Activated naive CD8-positive, alpha-beta T cell treated with anti-CD3 and anti-CD28 coated beads for 36 hours (primary cell): ENCODE measurements at places on chromosomes 6 and 20.

DNA sequence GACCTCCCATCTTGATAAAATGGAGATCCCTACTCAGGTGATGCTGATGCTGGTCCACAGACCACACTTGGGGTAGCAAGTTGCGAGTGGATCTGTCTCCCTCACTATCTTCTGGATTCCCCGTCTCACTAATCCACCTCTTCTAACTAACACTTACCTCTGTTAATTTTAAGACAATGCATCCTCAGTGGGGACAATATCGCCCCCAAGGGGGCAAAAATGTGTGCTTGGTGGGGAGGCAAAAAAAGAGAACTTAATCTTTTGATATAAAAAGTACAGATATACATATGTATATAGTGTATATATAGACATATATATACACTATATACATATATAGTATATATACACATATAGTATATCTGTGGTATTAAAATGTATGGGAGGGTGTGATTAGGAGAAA, 4.3 kb downstream of the LRFN2 start:
- DNase-seq = no peak

- no peak for DNase-seq
These were observed 4.0 kb downstream of the DYNLT1 start for GRCh38 chr6:158640519-158640918.

- DNase-seq = no peak
These were observed 59.1 kb upstream of the TMEM244 start for GRCh38 chr6:129920103-129920798.

DNA sequence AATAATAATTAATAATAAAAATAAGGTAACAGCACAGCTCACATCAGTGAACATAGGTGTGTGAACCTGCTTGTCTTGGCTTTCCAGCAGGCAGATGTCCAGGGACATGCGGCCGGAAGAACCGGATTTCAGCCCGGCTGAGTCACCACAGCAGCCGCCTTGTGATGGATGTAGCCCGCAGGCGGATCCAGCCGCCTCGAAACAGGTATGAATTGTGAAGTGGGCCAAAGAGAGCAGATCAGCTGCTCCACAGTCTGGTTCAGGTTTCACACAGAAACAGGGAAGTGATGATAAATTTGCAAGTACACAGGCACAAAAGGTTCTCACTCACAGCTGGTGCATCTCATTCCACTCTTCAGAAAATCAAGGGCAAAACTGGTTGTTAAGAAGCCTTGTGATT, 55.1 kb downstream of the ID4 start:
- no peak for DNase-seq

GRCh38 chr6:56580271-56580670, 62.4 kb downstream of the DST start:
- DNase-seq = no peak

- DNase-seq = no peak
These were observed 213.1 kb downstream of the BTBD3 start for GRCh38 chr20:12130781-12131180.

DNA sequence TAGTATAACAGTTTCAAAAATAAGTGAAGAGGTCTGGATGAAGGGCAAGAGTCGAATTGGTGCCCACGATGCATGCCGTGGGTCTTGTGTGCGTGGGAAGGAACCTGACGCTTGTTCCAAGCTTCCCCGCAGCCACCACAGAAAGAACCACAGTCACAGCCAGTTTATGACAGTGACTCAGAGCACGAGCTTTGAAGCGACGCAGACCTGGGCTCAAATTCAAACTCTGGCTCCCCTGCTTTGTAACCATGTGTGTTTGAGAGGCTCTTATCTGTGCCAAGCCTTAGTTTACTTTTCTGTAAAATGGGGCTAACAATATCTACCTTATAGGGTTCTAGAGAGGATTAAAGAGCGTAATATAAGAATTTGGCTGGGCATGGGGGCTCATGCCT, 65.5 kb downstream of the SYNJ2 start:
- peak; percentile 80 for DNase-seq

- DNase-seq = no peak
These were observed 157.9 kb upstream of the STXBP5 start for GRCh38 chr6:147046141-147046877.

DNA sequence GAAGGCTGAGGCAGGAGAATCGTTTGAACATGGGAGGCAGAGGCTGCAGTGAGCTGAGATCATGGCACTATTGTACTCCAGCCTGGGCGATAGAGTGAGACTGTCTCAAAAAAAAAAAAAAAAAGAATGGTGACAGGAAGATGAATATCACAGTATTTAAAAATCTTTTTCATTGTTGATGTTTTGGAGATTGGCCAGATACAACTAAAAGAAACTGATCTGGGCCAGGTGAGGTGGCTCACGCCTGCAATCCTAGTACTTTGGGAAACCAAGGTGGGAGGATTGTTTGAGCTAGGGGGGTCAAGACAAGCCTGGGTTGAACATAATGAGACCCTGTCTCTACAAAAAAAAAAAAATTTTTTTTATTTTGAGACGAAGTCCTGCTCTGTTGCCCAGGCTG, 52.1 kb downstream of the TRAF3IP2 start:
- DNase-seq = no peak

DNA sequence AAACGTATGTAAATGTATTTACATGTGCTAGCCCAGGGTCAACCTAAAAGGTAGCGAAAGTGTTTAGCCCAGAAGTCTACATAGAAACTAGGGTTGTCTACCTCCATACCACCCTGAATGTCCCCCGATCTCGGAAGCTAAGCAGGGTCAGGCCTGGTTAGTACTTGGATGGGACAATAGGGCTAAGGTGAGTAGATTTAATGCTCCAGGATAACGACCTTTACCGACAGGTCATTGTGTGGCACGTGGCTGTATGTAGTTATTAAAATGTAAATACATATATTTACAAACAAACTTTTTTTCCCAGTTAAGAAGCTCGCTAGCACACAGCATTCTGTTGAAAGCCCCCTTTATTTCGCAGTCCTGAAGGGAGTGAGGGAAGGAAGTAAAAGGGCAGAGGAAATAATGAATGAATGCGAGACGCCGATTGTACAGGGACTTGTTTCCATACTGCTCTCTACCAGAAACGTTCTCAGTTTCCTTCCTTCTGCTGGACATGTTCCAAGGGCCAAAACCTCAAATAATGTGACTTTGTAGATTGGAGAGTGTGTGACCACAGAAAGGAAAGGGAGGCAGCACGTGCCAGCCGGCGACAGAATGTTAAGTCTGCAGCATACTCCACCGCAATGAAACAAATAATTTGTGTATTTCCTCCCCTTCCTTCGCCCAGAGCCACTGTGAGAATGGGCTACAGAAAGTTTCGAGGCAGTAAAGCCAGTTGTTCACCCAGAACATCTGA, 612 bp downstream of the ADAT2 start:
- peak; percentile 41 for DNase-seq

GRCh38 chr6:12967686-12968085, 251.1 kb downstream of the PHACTR1 start:
- DNase-seq = no peak

DNA sequence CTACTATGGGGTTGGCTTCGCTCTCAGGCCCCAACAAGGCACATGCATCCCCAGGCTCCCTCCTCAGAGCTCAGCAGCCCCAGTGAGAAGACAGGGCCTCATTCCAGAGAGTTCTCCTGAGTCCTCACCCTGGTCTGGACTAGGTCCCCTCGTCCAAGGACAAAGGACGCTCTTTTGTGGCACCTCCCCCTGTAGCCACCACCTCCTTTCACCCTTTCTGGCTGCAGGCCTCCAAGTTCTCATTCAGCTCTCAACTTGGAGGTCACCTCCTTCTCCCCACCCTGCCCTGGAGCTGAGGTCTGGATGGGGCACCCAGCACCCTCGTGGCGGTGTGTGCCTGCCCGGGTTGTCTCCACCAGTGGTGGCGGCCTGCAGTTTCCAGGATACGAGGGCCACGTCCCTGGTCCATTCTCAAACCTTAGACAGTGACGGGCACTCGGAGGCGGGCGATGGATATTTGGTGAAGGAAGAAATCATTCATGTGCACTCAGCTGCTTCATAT, 2.5 kb downstream of the UNC93A start:
- no peak for DNase-seq

- no peak for DNase-seq
These were observed 45.3 kb downstream of the ZNF292 start for GRCh38 chr6:87200469-87201175.

GRCh38 chr6:43092635-43093034, 16.5 kb downstream of the PTK7 start:
- no peak for DNase-seq

GRCh38 chr20:46757135-46757534, 47.7 kb downstream of the SLC2A10 start:
- DNase-seq = no peak

GRCh38 chr6:111721753-111722154, 116.1 kb upstream of the TRAF3IP2 start:
- DNase-seq = peak; percentile 34

- DNase-seq = no peak
These were observed 14.5 kb downstream of the HECA start for GRCh38 chr6:139149383-139149782.

GRCh38 chr6:107691062-107691751, 132.9 kb downstream of the SCML4 start:
- DNase-seq = no peak

DNA sequence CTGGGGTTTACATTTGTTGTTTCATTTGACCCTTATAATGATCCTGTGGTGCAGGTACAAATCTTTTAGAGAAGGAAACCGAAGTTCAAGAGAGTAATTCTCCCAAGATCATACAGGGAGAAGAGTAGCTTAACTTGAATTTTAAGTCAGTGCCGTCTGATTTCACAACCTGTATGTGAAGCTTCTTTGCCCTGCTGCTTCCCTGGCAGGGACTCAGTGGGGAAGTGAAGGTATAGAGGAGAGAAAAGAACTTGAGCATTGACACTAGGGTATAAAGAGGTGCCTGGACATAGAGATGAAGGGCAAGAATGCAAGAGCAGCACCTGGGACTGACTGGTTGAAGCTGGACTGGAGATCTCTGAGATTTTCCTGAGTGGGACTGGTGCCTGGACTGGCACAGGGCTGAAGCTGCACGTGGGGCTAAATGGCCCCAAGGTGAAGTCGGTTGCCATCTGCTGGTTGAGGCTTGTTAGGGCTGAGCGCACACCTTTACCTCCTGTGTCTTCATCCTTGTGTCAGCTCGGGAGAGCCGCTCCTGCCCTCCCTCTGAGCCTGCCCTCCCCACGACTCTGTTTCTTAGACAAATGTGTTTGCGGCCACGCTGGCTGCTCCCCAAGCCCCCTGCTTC, 41.8 kb downstream of the FARS2 start:
- DNase-seq = peak; percentile 40

DNA sequence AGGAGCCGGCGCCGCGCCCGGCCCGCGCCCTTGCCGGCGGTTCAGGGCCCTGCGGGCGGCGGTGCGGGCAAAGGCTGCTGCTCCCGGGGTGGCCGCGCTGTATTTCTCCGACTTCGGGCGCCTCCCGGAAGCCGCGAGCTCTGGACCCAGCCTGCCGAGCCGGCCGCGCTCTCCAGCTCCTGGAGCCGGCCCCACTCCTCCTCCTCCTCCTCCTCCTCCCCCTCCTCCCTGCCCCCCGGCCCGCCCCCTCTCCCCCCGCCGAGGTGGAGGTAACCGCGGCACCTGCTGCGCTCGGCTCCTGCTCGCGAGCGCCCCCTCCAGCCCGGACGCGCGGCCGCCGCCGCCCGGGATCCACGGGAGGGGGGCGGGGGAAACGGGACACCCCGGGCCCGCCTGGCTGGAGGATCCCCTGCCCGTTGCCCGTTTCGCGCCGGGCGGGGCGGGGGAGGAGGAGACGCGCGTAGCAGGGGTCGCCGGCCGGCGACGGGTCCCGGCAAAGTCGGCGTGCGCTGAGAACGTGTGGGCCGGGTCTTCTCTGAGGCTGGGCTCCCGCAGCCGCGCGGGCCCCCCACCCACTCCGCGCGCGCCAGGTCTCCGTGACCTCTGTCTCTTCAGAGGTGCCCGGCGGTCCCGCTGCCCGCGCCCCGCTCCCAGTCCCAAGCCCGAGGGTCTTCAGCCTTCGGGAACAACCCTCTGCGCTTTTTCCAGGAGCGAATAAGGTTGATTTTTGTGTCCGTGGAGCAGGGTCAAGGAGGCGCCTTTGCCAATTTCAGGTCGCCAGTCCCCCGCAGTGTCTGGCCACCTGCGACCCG, at the start of gene SLC22A23:
SLC22A23 (minus strand) TSS at position 153 of the 812 bp plus-strand sequence. CDS start 491 bp downstream, outside the sequence.
- DNase-seq = peak; percentile 71

- DNase-seq = no peak
These were observed 36.3 kb downstream of the FAM50B start for GRCh38 chr6:3885262-3886036.

GRCh38 chr20:41570557-41570956, 47.6 kb downstream of the CHD6 start:
- no peak for DNase-seq

GRCh38 chr6:31712296-31712695, 2.9 kb upstream of the LY6G6D start:
- DNase-seq = no peak

DNA sequence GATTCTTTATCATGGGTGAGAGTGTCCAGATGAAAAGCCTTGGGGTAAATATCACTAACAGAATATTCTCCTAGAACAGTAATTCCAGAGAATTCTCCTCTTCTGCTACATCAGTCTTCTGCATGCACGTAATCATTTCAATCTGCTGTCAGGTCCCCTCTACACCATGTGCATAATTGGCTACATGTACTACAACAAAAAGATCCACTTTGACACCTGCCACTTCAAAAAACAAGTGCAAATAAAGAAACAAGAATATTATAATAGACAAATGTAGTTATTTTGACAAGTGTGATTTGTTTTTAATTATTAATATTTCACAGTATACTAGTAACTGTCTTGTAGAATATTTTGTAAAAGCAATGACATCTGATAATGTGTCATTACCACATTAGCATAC, 154.2 kb downstream of the SAMD5 start:
- no peak for DNase-seq
